Thoracic aorta (tissue), 2 donors: ENCODE measurements at places on chromosomes 16 and 17. TPM values are rescaled to one million over a fixed set of nuclear protein-coding genes. Genes with fewer than 3 reads are reported as not detected.

DNA sequence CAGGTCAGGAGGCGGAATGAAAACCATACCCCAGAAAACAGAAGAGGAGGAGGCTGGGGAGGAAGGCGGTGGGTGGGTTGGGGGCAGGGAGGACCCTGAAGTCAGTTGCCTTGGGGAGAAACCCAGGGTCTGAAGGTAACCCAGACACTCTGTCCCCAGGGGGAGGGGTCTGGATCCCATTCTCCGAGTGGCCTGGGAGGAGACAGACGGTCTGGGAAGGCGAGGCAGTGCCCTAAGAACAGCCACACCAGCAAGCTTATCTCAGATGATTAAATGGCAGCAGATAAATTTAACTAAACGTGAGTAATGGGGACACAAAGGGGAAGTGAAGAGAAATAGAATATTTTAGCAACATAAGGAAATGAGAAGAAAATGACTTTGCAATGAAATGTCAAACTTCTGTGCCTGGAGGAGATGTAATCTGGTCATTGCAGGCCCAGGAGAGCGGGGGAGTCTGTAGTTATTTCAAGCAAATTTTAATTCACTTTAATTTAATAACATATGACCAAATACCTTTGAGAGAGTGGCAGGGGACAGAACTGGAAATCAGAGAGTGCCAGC, 21.4 kb upstream of the ZFP90 start:
- no peak overlapping the region for H3K4me3 ChIP-seq
- H3K27me3 ChIP-seq = no peaks in the 10 kb centered on the region
- no peak for DNase-seq
- no peaks in the 10 kb centered on the region for H3K36me3 ChIP-seq

DNA sequence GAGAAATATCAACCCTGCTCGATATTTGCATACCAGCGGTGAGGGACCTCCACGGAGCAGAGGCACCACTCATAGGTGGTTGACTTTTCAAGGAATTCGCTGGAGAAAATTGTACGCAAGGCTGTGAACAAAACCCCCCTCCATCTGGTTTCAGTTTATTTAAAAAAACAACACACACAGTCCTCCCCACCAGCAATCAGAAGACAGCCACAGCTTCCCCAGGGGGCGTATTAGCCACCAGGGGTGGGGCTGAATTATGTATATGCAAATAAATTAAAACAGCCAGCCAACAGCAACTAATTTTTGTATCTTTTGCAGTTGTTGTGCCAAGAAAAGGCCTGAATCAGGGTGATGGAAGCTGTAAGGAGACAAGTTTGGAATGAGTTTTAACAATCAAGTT, 5.9 kb upstream of the HSD11B2 start:
- DNase-seq = no peak
- H3K36me3 ChIP-seq = no peaks in the 10 kb centered on the region
- no peak overlapping the region for H3K27ac ChIP-seq
- H3K4me3 ChIP-seq = no peak overlapping the region
- no peaks in the 10 kb centered on the region for H3K4me1 ChIP-seq
- no peaks in the 10 kb centered on the region for H3K27me3 ChIP-seq

DNA sequence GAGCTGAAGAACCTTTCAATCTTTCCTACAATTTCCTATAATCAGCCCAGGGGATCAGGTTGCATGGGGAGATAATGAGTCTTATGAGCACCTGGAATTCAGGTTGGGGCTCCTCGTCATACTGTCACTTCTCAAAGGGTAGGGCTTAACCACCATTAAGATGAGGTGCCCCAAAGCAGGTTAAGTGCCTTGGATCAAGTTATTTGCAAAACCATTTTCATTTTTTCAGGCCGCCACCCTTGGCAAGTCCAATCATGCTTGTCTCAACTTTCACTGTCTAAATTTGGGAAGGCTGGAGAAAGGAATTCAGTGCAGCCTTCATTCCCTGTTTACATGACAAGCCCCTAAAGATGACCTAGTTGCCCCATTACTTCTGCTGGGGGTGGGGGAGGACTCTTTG, 44.9 kb upstream of the TANGO6 start:
- no peak overlapping the region for H3K27ac ChIP-seq
- no peaks in the 10 kb centered on the region for H3K4me1 ChIP-seq
- H3K36me3 ChIP-seq = no peaks in the 10 kb centered on the region
- H3K4me3 ChIP-seq = no peak overlapping the region
- no peak for DNase-seq

GRCh38 chr17:58755577-58756245, at the start of gene PPM1E:
PPM1E (plus strand) TSS chr17:58755854.
- no peaks in the 10 kb centered on the region for H3K36me3 ChIP-seq
- no peaks in the 10 kb centered on the region for H3K27me3 ChIP-seq
- no peak within 1 kb of the TSS for H3K27ac ChIP-seq
- H3K4me3 ChIP-seq = peak within 1 kb of the TSS; percentile 72

DNA sequence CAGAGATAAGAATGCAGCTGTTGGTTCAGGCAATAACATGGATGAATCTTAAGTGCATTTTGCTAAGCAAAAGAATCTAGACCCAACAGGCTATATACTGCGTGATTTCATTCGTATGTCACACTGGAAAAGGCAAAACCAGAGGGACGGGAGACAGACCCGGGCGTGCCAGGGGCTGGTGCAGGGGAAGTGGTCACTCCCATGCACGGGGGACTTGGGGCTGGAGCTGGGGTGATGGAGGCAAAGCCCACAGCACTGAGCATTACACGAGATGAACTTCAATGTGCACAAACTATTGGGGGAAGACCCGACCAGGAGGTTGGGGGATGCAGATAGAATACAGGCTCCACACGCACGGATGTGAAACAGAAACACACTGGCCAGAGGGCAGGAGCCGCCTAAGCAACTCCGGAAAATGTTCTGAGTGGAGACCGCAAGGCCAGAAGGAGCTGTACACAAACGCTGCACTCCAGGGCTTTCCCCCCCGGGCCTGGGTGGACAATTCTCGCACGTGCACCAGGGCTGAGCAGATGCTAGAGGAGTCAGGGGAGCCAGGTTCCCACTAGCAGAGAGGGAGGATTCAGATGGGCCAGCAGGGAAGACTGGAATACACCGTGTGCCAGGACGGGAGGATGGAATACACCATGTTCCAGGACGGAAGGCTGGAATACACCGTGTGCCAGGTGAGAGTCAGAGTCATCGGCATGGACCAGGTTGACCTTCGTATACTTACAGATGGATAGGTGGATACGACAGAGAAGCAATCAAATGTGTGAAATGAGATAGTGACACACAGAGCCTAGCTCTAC, 11.3 kb downstream of the LMF1 start:
- no peak for DNase-seq
- H3K4me3 ChIP-seq = no peak overlapping the region
- no peak overlapping the region for H3K27ac ChIP-seq
- no peaks in the 10 kb centered on the region for H3K27me3 ChIP-seq

- H3K36me3 ChIP-seq = no peaks in the 10 kb centered on the region
- H3K4me1 ChIP-seq = no peaks in the 10 kb centered on the region
- DNase-seq = no peak
- no peaks in the 10 kb centered on the region for H3K27me3 ChIP-seq
- no peak overlapping the region for H3K27ac ChIP-seq
Observed at GRCh38 chr17:71825687-71826086, 295.1 kb upstream of the SOX9 start.

DNA sequence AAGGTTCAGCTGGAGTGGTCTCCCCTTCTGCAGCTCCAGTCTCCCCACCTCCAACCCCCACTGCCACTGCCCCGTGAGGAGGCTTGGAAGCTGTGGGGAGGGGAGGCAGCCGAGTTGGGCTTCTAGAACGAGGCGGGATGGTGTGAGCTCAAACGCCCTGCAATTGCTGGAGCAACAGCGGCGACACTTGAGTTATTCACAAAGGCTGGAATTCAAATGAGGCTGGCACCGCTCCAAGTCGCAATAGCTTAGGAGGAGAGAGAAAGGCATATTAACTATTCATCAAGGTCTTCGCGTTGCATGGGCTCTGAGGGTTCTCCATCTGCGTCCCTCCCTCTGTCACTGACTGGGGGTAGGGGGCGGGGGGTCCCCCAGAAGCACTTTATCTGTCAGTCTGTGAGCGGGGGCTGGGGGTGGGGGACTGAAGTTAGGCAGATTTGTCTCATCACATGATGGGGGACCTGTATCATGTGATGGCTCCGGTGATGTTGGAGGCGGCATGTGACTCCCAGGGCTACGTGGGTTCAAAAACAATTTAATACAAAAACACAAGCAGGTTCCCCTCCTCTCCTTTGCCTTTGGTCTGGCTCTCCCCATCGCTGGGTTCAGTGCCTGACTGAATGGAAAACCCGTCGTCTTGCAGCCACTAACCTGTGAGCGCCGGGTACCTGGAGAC, 70.5 kb downstream of the RBBP6 start:
- H3K36me3 ChIP-seq = no peaks in the 10 kb centered on the region
- peaks cover 14% of the 10 kb centered on the region for H3K4me1 ChIP-seq
- peak overlapping the region; percentile 68 for H3K4me3 ChIP-seq
- H3K27ac ChIP-seq = no peak overlapping the region
- H3K27me3 ChIP-seq = no peaks in the 10 kb centered on the region

- H3K27me3 ChIP-seq = no peaks in the 10 kb centered on the region
- no peak overlapping the region for H3K4me3 ChIP-seq
- no peaks in the 10 kb centered on the region for H3K36me3 ChIP-seq
Observed at GRCh38 chr17:76026714-76027158, 370 bp downstream of the EVPL start.

- no peak for DNase-seq
- peaks cover 3% of the 10 kb centered on the region for H3K36me3 ChIP-seq
- no peak overlapping the region for H3K27ac ChIP-seq
- H3K27me3 ChIP-seq = no peaks in the 10 kb centered on the region
- no peak overlapping the region for H3K4me3 ChIP-seq
Observed at GRCh38 chr17:30468465-30468864, 8.7 kb upstream of the GOSR1 start.

GRCh38 chr17:56595108-56595418, 1.6 kb downstream of the NOG start:
- DNase-seq = no peak
- peak overlapping the region; percentile 82 for H3K4me3 ChIP-seq
- peaks cover 43% of the 10 kb centered on the region for H3K4me1 ChIP-seq

DNA sequence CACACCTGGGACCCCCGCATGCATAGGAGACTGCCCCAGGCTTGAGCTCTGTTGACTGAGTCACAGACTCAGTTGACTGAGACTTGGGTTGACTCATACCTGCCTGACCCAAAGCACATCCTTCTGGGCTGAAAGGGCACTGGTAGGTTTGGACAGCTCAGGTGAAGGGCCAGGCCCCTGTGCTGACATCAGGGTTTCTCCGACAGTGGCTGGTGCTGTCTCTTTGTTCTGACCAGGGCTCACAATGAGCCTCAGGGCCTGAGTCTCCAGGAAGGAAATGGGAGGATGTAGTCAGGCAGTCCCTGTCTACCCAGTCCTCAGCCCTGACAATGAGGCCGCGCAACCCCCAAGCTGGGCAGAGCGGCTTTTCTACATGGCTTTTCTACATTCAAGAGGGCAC, 6.5 kb downstream of the SPNS2 start:
- no peak overlapping the region for H3K27ac ChIP-seq
- no peaks in the 10 kb centered on the region for H3K27me3 ChIP-seq
- DNase-seq = no peak

GRCh38 chr16:65884018-65884417, 482.5 kb upstream of the CDH5 start:
- no peak overlapping the region for H3K27ac ChIP-seq
- H3K36me3 ChIP-seq = no peaks in the 10 kb centered on the region
- H3K4me1 ChIP-seq = no peaks in the 10 kb centered on the region

- peaks cover 4% of the 10 kb centered on the region for H3K4me1 ChIP-seq
- peak overlapping the region; percentile 36 for H3K4me3 ChIP-seq
- H3K27me3 ChIP-seq = no peaks in the 10 kb centered on the region
- no peak overlapping the region for H3K27ac ChIP-seq
Observed at GRCh38 chr17:69501591-69502468, 87.3 kb downstream of the MAP2K6 start.

DNA sequence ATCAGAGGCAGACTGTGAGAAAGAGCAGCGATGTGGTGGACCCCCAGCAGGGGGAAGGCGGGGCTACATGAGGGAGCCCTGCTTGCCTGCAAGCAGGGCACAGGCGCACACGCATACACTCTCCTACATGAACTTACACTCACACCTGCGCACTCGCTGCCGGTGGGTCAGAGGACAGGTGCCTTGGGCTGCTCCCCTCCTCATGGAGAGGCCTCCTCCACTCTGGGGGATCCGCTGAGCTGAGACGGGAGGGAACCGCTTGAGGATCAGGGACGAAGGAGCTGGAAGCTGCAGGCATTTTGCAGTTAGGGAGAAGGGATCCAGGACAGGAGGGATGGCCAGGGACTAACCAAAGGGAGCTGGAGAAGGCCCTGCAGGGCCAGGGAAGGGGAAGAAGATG, 14.2 kb downstream of the OSBPL7 start:
- H3K27me3 ChIP-seq = no peaks in the 10 kb centered on the region
- no peak overlapping the region for H3K4me3 ChIP-seq
- H3K27ac ChIP-seq = no peak overlapping the region
- DNase-seq = no peak
- H3K4me1 ChIP-seq = peaks cover 30% of the 10 kb centered on the region
- peaks cover 22% of the 10 kb centered on the region for H3K36me3 ChIP-seq

Gene RPGRIP1L
- total RNA-seq = 9.1 TPM

Gene LGALS9C
- total RNA-seq = not detected

Gene IL17C
- total RNA-seq = not detected

Gene CCL5
- total RNA-seq = 6.2 TPM

Gene C16orf92
- total RNA-seq = not detected

Gene OGFOD3
- total RNA-seq = 27.4 TPM

Gene TLE7
- not detected for total RNA-seq

Gene UBFD1
- total RNA-seq = 56.0 TPM

Gene SHISA9
- 3.4 TPM for total RNA-seq

Gene MAF
- 41.8 TPM for total RNA-seq

Gene ITGA2B
- 3.4 TPM for total RNA-seq
